ENCODE measurements at places on chromosomes 2 and 18. TPM values are rescaled to one million over a fixed set of nuclear protein-coding genes. Genes with fewer than 3 reads are reported as not detected.

The TTN gene
- polyA plus RNA-seq, result 0.02 TPM

DNA sequence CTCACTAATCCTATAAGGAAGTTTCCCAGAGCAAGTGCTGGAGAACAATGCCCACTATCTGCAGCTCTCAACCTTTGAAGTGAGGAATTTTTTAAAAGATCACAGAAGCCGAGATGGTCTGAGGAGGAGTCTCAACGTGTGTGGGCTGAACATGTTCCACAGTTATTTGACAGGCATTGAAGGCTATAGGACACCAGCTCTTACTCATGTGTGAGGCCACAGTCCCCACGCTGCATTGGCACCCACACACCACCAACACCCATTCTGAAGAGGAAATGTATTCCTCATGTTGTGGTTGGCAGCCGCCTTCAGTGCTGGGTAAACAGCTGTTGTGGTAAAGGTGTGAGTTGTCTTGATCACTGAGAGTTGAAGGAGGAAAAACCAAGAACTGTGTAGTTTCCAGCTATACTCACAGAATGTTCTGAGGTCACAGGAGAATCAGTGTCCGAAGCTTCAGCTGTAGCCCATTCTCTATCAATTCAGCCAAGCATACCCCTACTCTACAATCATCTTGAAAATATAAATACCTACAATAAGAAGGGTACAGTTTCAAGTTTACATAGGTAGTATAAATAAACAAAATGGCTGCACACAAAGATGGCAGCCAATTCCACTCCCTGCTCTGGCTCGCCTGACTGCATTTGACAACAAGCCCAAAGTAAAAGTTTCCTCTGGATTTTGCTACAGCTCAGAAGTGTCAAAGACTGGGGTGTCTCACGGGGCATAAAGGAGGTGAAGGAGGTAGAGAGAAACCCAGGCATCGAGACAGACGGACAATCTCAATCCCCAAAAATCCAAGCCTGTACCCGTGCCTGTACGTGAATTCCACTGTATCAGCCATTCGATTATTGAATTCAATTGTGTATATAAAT, 12.1 kb downstream of the CD226 start:
- no peaks in the 10 kb centered on the region for H3K27me3 ChIP-seq
- no peak for DNase-seq
- H3K27ac ChIP-seq, result no peak overlapping the region
- H3K4me1 ChIP-seq, result no peaks in the 10 kb centered on the region

The SCYGR3 gene
- not detected for polyA plus RNA-seq

GRCh38 chr2:120626566-120626965, 109.1 kb upstream of the GLI2 start:
- no peak overlapping the region for H3K27ac ChIP-seq
- H3K36me3 ChIP-seq, result no peaks in the 10 kb centered on the region
- no peaks in the 10 kb centered on the region for H3K27me3 ChIP-seq
- DNase-seq, result no peak

DNA sequence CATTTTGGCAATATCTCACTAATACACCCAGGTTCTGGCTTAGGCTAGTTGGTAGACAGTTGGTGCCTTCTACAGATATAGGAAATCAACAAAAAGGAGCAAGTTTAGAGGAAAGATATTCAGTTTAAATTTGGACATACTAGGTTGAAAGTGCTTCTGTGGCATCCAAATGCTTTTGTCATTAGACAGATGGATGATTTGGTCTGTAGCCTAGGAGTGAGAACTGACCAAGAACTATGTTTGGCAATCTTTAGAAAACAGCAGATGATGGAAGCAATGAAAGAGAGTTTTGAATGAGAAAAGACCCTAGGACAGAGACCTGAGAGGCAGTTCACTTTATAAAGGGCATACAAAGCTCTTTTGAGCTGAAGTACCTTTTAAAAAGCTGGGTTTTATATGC, 201.3 kb upstream of the FSHR start:
- no peaks in the 10 kb centered on the region for H3K4me1 ChIP-seq
- no peak overlapping the region for H3K4me3 ChIP-seq
- no peaks in the 10 kb centered on the region for H3K36me3 ChIP-seq
- H3K27ac ChIP-seq, result no peak overlapping the region
- H3K27me3 ChIP-seq, result no peaks in the 10 kb centered on the region

DNA sequence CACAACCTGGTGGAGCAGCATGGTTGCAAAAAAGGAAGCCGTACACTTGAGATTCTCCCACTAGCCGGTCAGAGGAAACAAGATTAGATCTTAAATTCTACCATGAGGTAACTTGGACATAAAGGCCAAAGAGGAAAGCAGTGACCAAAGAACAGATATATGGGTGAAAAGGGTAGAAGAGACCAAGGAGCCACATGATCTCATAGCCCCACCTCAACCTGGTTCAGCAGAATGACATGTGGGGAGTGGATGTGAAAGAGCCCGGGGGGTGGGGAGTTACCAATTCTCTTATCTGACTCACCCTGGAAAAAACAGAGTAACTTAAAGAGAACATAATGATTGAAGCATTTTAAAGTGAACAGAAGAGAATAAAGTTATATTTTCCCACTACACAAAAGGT, 683.0 kb downstream of the DSC3 start:
- H3K4me1 ChIP-seq, result no peaks in the 10 kb centered on the region
- no peaks in the 10 kb centered on the region for H3K27me3 ChIP-seq
- DNase-seq, result no peak
- no peak overlapping the region for H3K27ac ChIP-seq

- peak; percentile 48 for DNase-seq
- no peaks in the 10 kb centered on the region for H3K27me3 ChIP-seq
- peak overlapping the region; percentile 46 for H3K4me3 ChIP-seq
- H3K4me1 ChIP-seq, result peaks cover 4% of the 10 kb centered on the region
These were observed 583.4 kb downstream of the ZEB2 start for GRCh38 chr2:143936538-143936847.

- no peak for DNase-seq
- H3K27me3 ChIP-seq, result no peaks in the 10 kb centered on the region
- H3K27ac ChIP-seq, result no peak overlapping the region
- no peaks in the 10 kb centered on the region for H3K36me3 ChIP-seq
- H3K4me3 ChIP-seq, result no peak overlapping the region
- no peaks in the 10 kb centered on the region for H3K4me1 ChIP-seq
These were observed 81.5 kb downstream of the SEMA4F start for GRCh38 chr2:74735564-74735963.

The CNOT9 gene
- 12.6 TPM for polyA plus RNA-seq

The STPG4 gene
- not detected for polyA plus RNA-seq

The CRYGC gene
- polyA plus RNA-seq, result not detected

DNA sequence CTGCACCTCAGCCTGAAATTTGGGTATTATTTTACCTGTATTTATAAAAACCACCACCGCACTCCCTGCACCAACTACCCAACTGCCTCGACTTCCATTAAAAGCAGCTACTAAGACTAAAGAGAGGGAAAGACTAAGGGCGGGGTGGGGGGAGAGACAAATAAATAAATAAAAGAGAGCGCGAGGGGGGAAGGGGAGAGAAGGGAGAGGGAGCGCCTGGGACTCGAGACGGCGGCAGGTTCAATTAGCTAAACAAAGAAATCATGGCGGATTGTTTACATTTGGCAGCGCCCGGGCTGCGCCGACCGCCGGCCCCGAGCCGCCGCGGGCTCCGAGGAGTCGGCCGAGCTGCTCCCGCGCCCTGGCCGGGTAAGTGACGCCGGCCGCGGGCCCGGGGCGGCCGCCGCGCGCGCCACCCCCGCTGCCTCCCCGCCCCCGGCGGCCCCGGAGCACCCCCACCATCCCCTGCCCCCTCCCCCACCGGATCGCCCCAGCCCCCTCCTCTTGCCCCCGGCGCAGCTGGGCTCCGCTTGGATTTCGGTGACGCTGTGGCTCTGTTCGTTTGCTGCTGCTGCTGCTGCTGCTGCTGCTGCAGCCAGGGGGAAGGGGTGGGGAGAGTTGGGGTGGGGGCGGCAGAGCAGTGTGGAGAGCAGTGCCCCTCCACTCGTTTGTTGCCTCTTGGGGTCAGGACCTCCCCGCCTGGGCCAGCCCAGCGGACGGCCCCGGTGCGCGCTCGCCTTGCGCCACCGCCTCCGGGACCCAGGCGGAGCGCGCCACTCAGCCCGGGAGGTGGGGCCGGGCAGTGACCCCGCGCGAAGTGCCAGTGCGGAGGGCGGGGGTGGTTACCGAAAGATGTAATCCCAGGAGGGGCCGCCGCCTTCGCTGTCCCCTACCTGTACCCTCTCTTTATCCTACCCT, 187.2 kb upstream of the FANCL start:
- no peaks in the 10 kb centered on the region for H3K4me1 ChIP-seq
- DNase-seq, result peak; percentile 88
- H3K27me3 ChIP-seq, result no peaks in the 10 kb centered on the region
- H3K4me3 ChIP-seq, result peak overlapping the region; percentile 48
- no peaks in the 10 kb centered on the region for H3K36me3 ChIP-seq
- no peak overlapping the region for H3K27ac ChIP-seq

- no peak overlapping the region for H3K4me3 ChIP-seq
- H3K27me3 ChIP-seq, result no peaks in the 10 kb centered on the region
- H3K27ac ChIP-seq, result no peak overlapping the region
- H3K36me3 ChIP-seq, result no peaks in the 10 kb centered on the region
- DNase-seq, result no peak
These were observed 60.0 kb downstream of the KLHL14 start for GRCh38 chr18:32712860-32713259.

The OR6B2 gene
- polyA plus RNA-seq, result not detected

- no peak for DNase-seq
- H3K4me1 ChIP-seq, result no peaks in the 10 kb centered on the region
- no peaks in the 10 kb centered on the region for H3K36me3 ChIP-seq
These were observed 740.7 kb downstream of the DCC start for GRCh38 chr18:53080687-53081086.

The RBM43 gene
- polyA plus RNA-seq, result 6.0 TPM

The FER1L5 gene
- polyA plus RNA-seq, result 0.15 TPM

- no peaks in the 10 kb centered on the region for H3K36me3 ChIP-seq
- no peak for DNase-seq
- H3K4me3 ChIP-seq, result no peak overlapping the region
- no peak overlapping the region for H3K27ac ChIP-seq
- peaks cover 5% of the 10 kb centered on the region for H3K4me1 ChIP-seq
These were observed 50.8 kb downstream of the NCK2 start for GRCh38 chr2:105795575-105795934.

DNA sequence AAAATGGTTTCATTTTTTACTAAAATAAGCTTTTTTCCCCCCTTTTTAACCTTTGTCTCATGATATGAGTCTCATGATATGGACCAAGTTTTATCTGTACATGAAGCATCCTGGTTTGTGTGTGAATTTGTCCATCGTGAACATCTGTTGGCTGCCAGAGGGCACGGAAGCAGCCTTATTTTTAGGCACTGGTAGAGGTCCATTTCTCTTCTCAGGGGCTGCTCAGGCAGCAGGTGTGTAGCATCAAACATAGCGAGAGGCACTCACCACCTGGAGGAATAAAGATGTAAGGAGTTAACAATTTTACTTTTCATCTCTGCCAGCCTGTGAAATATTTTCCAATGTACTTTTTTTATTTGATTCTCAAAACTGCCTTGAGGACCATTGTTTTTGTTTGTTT, 134.5 kb downstream of the RHBDD1 start:
- no peaks in the 10 kb centered on the region for H3K36me3 ChIP-seq
- H3K4me3 ChIP-seq, result no peak overlapping the region
- no peak for DNase-seq
- H3K27ac ChIP-seq, result no peak overlapping the region

DNA sequence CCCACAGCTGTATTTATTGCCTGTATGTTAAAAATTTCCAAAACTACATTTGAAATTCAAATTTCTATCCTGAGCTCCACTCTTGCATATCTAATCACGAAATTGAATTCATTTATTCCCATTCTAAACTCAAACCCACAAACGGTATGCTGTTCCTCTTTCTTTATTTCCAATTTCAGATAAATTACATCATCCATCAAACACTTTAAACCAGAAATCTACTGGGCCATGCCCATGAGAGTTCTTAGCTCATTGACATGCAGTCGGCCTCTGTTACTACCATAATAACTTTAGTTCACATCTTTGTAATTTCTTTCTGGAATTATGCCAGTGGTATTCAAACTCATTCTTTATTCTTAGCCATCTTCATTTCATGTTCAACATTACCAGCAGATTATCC, 100.3 kb downstream of the COL3A1 start:
- no peak overlapping the region for H3K27ac ChIP-seq
- H3K27me3 ChIP-seq, result no peaks in the 10 kb centered on the region
- DNase-seq, result no peak
- no peak overlapping the region for H3K4me3 ChIP-seq

DNA sequence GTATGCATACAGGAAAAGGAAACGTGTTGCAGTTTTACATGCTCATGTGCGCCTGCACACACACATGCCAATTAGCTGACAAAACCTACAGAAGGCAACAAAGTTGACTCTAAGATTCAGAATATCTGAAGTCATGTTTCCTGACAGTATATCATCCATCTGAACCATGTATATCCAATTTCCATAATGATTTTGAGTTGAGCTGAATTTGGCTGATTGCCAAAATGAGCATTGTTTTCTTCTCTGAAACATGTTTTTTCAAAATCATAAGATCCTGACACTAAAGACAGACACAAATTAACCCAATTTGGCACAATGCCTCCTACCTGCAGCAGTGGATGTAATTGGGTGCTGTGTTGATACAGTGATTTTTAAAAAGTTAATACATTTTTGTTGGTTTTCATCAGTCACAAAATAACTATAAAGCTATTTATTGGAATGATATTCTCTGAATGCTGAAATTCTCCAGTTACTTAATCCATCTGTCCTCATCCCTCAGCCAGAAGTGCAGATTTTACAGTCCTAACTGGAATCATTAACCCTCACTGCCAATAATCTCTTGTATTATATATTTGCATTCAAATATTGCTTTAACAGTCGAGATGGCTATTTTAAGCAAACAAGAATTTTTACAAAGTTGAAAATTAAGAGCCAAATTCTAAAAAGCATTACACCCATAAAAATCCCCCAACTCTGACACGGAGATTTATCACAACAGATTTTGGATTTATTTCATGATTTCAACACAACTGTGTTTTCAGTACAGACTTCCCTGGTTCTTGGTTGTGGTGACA, 161.7 kb upstream of the LMAN1 start:
- H3K4me3 ChIP-seq, result no peak overlapping the region
- no peak overlapping the region for H3K27ac ChIP-seq
- no peak for DNase-seq
- H3K36me3 ChIP-seq, result no peaks in the 10 kb centered on the region

The SCYGR4 gene
- not detected for polyA plus RNA-seq

DNA sequence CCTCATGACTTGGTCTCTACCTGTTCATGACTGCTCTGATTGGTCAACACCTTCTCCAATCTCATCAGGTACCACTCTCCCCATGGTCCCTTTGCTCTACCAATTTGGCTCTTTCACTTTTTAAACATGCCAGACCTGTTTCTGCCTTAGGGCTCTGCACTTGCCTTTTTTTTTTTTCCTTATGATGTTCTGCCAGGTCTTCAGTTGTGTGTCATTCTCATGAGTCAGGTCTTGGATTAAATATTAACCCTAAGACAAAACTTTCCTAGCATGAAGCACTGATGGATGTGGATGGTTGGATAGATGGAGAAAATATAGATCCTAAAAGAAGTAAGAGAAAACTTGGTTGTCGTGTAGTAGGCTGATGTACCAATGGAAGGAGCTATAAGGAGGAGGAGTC, 219.3 kb downstream of the TTC32 start:
- H3K27me3 ChIP-seq, result no peaks in the 10 kb centered on the region
- DNase-seq, result no peak
- H3K27ac ChIP-seq, result no peak overlapping the region

- H3K4me1 ChIP-seq, result no peaks in the 10 kb centered on the region
- H3K27ac ChIP-seq, result no peak overlapping the region
- H3K4me3 ChIP-seq, result no peak overlapping the region
- no peak for DNase-seq
These were observed 146.3 kb downstream of the GCA start for GRCh38 chr2:162490052-162490717.

Data from kidney (tissue), 22 donors.